ENCODE measurements at places on chromosomes 2 and 18.

DNA sequence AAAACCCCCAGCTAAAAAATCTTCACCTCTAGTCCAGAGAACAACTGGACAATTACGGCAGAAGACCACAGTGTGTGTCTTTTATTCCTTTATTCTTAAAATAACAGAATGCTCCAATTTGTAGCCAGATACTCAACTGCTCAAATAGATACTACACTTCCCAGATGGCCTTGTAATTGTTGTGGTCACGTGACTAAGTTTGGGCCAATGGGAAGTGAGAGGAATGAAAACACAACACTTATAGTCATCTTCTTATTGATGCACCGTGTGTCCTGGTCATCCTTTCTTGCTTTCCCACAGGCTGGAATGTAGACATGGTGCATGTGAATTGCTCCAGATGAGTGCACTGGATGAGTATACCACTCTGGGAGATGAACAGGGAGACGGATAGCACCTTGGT is 145.1 kb downstream of the CDC42EP3 start:
- DNase-seq = peak; percentile 11

DNA sequence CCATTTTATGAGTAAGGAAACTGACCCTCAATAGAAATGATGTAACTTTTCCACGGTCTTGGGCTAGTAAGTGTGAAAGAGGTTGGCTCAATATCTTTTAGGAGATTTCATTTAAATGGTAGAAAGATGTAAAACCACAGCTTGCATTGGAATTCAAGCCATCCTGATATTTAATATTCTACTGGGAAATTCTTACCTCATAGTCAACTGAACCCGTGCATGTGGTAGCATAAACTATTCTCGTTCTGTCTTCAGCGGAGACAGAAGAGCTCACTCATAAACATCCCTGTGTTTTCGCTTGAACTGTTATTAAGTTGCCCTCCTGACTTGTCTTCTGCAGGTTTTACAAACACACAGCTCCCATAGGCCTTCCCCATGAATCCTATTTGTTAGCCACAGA is 8.5 kb upstream of the SPATS2L start:
- DNase-seq = no peak

- DNase-seq = no peak
Measured at GRCh38 chr2:83323038-83323437, 1136.0 kb downstream of the SUCLG1 start.

- DNase-seq = no peak
Measured at GRCh38 chr18:33606621-33607020, 28.6 kb downstream of the ASXL3 start.

DNA sequence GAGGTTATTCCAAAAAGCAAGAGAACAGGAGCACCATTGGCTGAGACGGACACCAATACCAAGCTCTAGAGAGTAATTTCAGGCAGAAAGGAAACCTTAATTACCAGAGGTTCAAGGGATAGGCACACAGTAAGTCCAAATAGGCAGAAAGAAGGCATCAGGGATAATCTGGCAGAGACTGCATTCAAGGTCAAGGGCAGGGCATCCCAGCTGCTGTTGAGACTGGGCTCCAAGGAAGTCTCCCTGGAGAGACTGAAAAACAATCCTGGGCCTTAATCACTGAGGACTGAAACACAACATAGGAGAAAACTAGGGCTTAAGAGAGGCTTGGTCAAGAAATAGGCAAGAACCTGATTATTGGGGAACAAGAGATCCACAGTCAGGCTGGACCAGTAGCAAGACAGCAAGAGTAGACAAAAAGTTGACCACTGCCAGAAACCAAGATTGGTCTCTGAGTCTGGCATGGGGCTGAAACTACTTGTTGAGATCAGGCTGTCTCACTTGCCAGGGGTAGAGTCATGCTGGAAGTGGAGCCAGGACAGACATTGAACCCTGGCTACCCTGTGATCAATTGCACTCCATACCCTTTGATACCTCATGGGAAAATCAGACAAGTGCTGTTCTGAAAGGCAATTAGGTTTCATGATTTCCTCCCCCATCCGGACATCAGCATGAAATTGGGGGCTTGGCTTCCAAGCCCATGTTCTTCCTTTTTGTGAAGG is 193.2 kb upstream of the TNP1 start:
- DNase-seq = no peak

- no peak for DNase-seq
Measured at GRCh38 chr2:97693476-97693875, 19.9 kb upstream of the ZAP70 start.

DNA sequence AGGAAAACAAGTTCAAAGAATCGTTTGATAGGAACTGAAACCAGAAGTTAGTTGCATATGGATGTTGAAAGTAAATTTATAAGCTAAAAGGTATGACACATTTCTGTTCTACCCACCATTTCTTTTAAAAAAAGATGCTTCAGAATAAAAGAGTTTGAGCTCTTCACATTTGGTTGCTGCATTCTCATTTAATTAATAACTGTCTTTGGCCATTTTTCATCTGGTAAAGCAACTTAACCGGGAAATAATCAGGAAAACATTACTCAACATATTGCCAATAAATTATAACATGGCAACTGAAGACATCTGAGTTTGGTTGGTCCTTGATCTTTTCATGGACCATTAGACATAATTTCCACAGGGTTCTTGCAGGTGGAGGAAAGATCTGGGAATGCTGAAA is 180.2 kb upstream of the TWIST2 start:
- no peak for DNase-seq

DNA sequence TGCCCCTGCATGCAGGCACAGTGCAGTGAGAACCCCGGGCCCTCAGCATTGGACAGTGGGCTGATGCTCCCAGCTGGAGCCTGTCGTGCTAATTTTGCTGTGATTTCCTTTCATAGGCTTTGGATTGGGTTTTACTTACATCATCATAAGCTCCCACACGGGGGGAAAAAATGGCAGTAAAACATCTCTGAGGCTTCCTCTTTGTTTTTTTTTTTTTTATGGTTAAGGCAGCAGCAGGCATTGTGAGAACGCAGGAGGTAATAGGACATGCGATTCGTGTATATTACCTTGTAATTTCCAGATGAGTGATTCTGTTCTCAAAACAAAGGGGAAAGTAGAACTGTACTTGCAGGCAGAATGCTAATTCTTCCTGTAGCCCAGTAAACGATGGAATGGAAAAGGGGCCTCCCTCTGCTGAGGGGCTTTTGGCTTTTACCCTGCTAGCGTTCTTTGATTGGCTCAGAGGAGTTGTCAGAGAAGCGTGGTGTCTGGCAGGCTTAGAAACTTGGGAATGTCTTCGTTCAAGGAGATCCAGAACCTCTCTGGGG is 89.7 kb downstream of the NPAS2 start:
- DNase-seq = no peak

DNA sequence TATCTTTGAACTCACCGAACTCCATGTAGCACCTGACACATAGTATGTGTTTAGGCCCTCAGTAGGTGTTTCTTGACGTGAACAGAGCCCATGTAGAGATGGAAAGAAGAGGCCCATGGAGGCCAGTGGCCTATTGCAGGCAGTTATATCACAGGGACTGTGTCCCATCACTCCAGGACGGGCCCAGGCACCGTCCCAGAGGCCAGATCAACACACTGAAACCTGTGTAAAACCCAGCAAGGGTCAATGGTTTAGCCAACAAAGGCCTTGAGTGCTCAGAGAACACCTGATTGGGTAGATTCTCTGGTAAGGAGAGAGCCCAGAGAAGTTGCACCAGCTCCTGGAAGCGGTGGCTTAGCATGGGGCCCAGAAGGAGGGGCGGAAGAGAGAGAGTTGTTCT is 82.8 kb downstream of the INHBB start:
- DNase-seq = no peak

GRCh38 chr2:10329880-10330699 is 27.4 kb downstream of the HPCAL1 start:
- no peak for DNase-seq

GRCh38 chr2:49222975-49223528 is 68.7 kb upstream of the FSHR start:
- no peak for DNase-seq
